ENCODE measurements at places on chromosomes 2 and 18. TPM values are rescaled to one million over a fixed set of nuclear protein-coding genes. Genes with fewer than 3 reads are reported as not detected.
A peak's percentile ranks its signal among the peaks of the same experiment; 100 is the strongest.

Gene C1QL2
- total RNA-seq: not detected

DNA sequence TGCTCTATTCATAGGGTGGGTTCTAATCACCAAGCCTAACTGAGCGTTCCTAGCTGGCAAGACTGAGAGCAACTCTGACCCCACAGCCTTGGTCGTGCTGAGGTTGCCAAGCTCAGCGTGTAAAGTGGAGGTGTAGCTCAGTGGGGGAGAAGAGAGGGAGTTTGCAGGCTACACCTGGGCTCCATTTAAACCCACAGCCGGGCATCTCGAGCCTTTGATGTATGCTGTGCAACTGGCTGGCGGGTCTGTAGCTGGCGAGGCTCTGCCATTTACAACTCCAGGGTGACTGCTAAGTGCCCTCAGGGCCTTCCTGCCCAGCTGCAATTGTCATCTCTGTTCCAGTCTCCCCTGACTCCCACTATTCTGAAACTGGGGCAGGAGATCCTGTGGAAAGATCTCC, 20.0 kb upstream of the CHRNA1 start:
- no peak for DNase-seq
- no peaks in the 10 kb centered on the region for H3K27me3 ChIP-seq
- no peaks in the 10 kb centered on the region for H3K36me3 ChIP-seq
- H3K4me1 ChIP-seq: peaks cover 20% of the 10 kb centered on the region
- no peak overlapping the region for H3K27ac ChIP-seq

- no peak for DNase-seq
- peaks cover 18% of the 10 kb centered on the region for H3K4me1 ChIP-seq
- no peak overlapping the region for H3K4me3 ChIP-seq
- H3K36me3 ChIP-seq: no peaks in the 10 kb centered on the region
Measured at GRCh38 chr18:23263551-23264235, 128.4 kb downstream of the CABLES1 start.

DNA sequence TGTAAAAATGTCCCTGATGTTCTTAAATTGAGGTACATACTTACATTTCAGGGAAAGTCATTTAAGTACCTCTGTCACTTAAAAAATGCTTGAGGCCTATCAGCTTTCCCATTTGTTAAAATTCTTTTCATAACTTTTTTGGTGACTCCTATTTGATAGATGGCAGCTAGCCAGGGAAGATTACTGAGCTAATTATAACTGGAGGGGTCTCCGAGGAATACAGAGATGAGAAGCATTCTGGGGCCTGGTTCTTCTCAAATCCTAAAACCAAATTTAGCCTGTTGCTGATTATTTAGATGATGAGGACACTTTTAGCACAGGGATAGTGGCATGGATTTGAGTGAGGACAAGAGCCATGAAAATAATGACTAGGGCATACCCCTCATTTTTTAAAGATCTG, 4.8 kb downstream of the UGP2 start:
- H3K27me3 ChIP-seq: no peaks in the 10 kb centered on the region
- peaks cover 78% of the 10 kb centered on the region for H3K4me1 ChIP-seq
- no peaks in the 10 kb centered on the region for H3K36me3 ChIP-seq
- H3K27ac ChIP-seq: no peak overlapping the region
- DNase-seq: no peak
- peak overlapping the region; percentile 22 for H3K4me3 ChIP-seq

GRCh38 chr18:22999212-22999611, 66.1 kb downstream of the RBBP8 start:
- H3K4me1 ChIP-seq: no peaks in the 10 kb centered on the region
- no peak overlapping the region for H3K27ac ChIP-seq
- H3K27me3 ChIP-seq: no peaks in the 10 kb centered on the region
- no peak overlapping the region for H3K4me3 ChIP-seq

DNA sequence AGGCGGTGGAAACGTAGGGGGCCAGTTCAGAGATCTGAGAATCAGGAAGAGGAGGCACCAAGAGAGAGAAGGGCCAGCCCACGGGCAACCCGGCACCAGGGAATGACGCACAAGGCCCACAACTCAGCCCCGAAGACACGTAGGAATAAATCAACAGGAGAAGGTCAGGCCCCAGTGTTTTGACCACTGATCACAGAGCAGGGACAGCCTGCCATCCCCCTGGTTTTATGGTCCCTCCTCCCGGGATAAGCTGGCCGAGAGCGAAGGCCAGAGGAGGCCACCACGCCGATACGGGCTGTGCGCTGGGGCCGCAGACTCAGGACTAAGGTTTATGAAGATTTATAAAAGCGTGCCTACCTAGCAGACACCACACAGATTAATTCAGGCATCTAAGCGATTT, 341.4 kb downstream of the ZNF516 start:
- no peak for DNase-seq
- H3K4me1 ChIP-seq: no peaks in the 10 kb centered on the region
- no peak overlapping the region for H3K27ac ChIP-seq
- no peaks in the 10 kb centered on the region for H3K27me3 ChIP-seq
- no peaks in the 10 kb centered on the region for H3K36me3 ChIP-seq
- no peak overlapping the region for H3K4me3 ChIP-seq

DNA sequence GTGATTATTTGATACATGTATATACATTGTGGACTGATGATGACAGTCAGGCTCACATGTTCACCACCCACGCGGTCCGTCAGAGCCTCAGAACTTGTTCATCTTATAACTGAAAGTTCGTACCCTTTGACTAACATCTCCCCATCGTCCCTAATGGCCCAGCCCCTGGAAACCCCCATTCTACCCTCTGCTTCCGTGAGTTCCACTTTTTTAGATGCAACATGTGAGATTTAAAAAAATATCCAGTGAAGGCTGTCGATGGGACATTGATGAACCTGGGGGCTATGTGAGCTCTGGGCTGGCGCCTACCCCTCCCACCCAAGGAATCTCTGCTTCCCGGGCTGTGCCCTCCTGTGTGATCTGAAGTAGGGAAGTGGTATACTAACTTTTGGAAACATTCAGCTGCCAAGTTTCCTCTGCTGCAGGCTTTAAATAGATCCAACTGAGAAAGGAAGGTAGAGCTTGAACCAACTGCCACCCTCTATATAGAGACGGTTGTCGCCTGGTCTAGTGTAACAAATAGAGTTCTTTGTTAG, 163.8 kb downstream of the FAM210A start:
- H3K27ac ChIP-seq: peak overlapping the region; percentile 53
- peak; percentile 63 for DNase-seq
- H3K36me3 ChIP-seq: peaks cover 4% of the 10 kb centered on the region
- H3K4me3 ChIP-seq: no peak overlapping the region
- no peaks in the 10 kb centered on the region for H3K27me3 ChIP-seq
- peaks cover 27% of the 10 kb centered on the region for H3K4me1 ChIP-seq

GRCh38 chr18:13219593-13220159, 1.1 kb downstream of the LDLRAD4 start:
- no peak overlapping the region for H3K27ac ChIP-seq
- no peak for DNase-seq
- H3K27me3 ChIP-seq: peaks cover 6% of the 10 kb centered on the region
- peaks cover 28% of the 10 kb centered on the region for H3K4me1 ChIP-seq

- H3K4me1 ChIP-seq: no peaks in the 10 kb centered on the region
- H3K4me3 ChIP-seq: no peak overlapping the region
- no peaks in the 10 kb centered on the region for H3K36me3 ChIP-seq
Measured at GRCh38 chr2:238988105-238988504, 140.2 kb downstream of the TWIST2 start.

All from CD4-positive, CD25-positive, alpha-beta regulatory T cell (primary cell).